ENCODE measurements at places on chromosomes 13 and 19. TPM values are rescaled to one million over a fixed set of nuclear protein-coding genes. Genes with fewer than 3 reads are reported as not detected.

DNA sequence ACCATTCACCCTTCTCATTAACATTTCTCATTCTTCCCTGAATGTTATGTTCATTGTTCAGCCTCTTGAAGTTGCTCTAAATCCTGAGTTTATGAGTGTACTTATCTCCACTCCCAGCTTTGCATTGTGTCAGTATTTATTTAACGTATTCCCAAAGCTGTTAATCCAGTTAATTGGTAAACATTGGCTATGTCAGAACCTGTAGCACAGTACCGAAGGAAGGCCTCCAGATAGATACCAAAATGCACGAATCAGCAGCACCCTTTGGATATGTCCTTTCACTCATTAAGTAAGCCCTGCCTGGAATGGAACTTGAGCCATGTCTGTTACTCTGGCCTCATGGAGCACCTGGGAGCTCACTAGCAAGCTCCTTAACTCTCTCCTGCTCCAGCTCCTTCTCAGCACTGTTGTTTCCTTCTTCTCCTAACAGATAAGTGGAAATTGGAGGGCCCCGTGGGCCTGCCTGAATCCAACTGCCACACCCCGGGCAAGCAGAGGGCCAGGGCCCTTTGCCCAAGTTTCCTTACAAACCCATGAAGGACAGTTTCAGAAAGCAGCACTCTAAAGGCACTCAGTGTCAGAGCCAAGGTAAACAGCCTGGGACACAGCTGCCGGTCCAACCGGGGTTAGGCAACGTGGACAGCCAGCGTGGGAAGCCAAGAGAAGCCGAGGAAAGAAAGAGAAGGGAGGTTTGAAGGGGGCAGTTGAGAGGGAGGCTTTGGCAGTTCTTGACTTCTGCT is 155.0 kb upstream of the SERP2 start:
- DNase-seq: no peak

MISP gene
- not detected for total RNA-seq

TGFBR3L gene
- total RNA-seq: 5.6 TPM

GRCh38 chr13:37353911-37354310 is 244.7 kb downstream of the POSTN start:
- DNase-seq: no peak

- DNase-seq: no peak
Measured at GRCh38 chr13:96796091-96796633, 198.1 kb downstream of the OXGR1 start.

SERTAD3 gene
- total RNA-seq: 12.8 TPM

DNA sequence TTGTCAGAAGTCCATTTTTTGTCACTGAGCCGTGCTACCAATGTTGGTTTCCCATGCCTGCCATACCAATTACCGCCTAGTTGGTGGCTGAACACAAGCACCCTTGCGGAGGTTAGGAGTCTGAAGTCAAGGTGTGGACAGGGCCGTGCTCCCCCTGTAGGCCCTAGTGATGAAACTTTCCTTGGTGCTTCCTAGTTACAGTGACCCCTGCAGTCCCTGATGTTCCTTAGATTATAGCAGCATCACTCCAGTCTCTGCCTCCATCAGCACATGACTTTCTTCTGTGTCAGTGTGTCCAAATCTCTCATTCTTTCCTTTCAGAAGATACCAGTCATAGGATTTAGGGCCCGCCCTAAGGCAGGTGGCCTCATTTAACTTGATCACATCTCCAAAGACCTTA is 99.0 kb downstream of the MYO16 start:
- DNase-seq: no peak

STX10 gene
- total RNA-seq: 48.1 TPM

ZSCAN18 gene
- total RNA-seq: 9.7 TPM

FAM124A gene
- not detected for total RNA-seq

DNA sequence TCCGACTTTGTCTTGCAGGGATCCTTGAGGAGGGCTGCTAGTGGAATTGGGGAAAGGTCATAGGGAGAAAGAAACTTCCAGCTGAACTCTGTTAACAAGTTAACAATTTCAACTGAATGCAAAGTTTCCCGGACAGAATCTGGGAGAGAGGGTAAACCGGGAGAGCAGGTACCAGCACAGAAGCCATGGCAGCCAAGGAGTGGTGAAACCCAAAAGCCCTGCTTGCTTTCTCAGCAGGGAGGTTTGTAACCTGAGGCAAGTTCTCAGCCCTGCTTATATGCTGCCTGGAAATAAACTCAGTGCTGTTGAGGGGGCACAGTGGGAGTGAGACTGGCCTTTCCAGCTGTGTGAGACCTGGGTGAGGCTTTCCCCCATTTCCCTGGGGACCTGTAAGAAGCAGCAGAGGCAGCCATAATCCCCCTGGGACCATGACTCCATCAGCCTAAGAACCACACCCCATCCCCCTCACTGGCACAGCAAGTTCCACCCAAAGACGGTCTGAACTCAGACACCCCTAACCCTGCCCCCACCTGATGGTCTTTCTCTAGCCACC is 84.0 kb downstream of the SUCLA2 start:
- no peak for DNase-seq

- DNase-seq: no peak
Measured at GRCh38 chr19:18775586-18776287, 15.4 kb downstream of the COMP start.

YIF1B gene
- total RNA-seq: 56.0 TPM

ZNF333 gene
- 21.4 TPM for total RNA-seq

GRCh38 chr19:30206187-30206586 is 166.0 kb upstream of the ZNF536 start:
- no peak for DNase-seq

NAA16 gene
- total RNA-seq: 16.4 TPM

- no peak for DNase-seq
Measured at GRCh38 chr19:40921005-40921897, 39.2 kb upstream of the CYP2A7 start.

DNA sequence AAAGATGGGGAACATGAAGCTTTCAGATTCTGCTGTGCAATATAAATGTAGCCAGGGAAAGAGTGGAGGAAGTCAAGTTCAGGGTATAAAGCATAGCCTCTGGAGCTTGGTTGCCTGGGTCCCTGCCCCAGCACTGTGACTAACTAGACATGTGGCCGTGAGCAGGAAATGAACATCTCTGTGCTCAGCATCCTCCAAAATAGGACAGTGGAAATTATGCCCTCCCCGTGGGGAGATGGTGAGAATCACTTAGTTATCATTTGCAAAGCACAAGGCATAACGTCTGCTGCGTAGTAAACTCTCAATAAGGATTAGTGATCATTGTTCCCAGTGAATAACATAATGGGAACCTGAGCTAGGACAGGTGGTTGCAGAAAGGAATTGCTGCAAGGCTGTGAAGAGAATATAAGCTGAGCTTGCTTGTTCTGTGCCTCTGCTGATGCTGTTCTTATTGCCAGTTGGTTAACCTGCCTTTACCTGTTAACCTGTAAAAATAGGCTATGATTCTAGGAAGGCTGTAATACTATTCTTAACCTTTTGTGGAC is 441.0 kb downstream of the COG6 start:
- DNase-seq: no peak

C2CD4C gene
- not detected for total RNA-seq

GRCh38 chr19:12800466-12800770 is 1.2 kb downstream of the PRDX2 start:
- DNase-seq: no peak

DNA sequence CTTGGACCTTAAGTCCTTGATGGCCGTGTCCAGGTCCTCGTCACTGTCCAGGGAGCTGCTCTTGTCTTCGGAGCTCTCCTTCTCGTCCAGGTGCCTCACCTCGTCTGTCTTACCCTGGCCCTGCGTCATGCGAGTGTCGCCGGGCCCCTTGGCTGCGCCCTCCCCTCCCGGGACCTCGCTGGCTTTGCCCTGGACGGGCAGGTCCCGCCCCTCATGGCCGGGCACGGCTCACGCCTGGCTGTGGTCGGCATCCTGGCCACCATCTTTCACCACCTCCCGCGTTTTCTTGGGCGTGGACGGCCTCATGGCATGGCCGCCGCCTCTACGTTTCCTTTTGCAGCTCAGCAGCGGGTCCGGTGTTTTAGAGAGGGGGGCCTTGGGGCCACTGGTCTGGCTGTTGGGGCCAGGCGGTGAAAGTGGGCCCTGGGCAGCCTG is 14.8 kb downstream of the RB1 start:
- DNase-seq: no peak

- no peak for DNase-seq
Measured at GRCh38 chr19:35134601-35135242, at the start of gene LGI4. TSS of gene LGI4 (minus strand) at chr19:35135059. CDS start at chr19:35134680, 379 bp downstream.

CYP4F8 gene
- total RNA-seq: not detected

PLIN4 gene
- not detected for total RNA-seq

CCDC169 gene
- total RNA-seq: not detected

GRCh38 chr19:51070334-51071094 is 5.6 kb upstream of the KLK13 start:
- no peak for DNase-seq

DNA sequence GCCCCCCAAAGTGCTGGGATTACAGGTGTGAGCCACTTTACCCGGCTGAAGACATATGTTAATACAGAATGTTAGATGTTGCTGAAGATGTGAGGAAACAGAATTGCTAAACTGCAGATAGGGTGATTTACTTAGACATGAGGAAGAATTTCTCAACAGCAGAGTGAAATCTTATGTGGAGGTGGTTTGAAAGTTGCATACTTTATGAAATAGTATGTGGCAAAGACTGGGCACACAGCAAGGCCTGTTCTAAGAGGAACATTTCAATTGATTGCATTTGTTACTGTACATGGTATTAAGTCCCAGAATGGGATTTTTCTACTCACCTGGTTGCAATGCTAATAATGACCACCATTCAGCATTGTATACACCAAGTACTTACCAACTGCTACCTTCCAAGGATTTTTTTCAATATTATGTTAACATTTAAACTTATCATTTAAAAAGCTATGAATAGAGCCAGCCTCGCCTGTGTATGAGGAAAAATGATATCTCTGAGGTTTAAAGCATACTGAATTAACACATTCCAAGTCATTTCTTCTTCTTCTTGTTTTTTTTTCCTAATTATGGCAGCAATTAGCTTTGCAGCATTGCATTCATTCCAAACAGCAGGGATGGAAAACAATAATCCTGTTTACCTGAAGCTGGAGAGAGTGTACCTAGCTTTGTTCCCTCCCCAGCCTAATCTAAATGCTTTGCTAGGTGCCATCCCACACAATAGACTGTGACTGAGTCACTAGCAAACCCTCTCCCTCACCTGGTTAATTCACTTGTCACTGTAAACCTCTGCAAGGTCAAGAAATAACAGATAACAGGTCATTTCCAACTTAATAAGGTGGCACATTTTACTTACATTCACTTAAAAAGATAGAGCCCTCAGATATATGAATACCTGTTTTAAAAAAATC is 19.4 kb upstream of the KLF5 start:
- no peak for DNase-seq

- DNase-seq: no peak
Measured at GRCh38 chr19:41691268-41691970, 3.3 kb upstream of the CEACAM7 start.

GRCh38 chr19:12994701-12995595 is at the start of gene NFIX:
TSS of gene NFIX (plus strand) at chr19:12995475. CDS start at chr19:12995838, 363 bp downstream.
- peak; percentile 72 for DNase-seq

ODAD3 gene
- total RNA-seq: not detected

DNA sequence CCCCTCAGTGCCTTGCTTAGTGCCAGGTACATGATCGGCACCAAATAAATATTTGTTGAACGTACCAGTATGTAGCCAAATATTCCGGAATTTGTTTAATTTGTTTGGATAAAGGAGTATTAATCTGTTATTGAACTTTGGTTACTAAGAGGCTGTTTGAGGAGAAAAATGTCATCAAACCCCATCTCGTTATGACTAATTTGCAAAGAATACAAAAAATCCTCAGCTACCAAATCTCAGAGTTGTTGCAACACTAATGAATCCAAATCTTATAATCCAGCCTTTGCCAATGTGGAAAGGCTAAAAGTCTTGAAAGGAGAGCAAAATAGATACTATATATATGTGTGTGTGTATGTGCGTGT is 79.5 kb downstream of the KLF5 start:
- no peak for DNase-seq

DNA sequence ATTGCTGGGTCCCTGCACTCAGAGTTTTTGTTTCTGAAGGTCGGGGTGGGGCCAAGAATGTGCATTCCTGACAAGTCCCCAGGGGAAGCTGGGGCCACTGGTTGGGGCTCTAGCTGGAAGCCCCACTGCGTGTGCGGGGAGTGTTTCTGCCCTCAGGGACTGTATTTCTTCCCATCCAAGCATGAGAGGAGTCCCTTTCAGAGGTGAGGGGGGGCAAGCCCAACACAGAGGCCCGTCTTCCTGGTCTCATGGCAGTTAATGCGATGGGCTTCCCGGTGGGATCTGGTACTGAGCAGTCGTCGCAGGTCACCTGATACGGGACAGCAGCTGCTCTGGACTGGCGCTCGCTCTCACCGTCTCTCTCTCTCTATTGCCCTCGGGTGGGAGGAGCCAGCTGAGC is 50.4 kb downstream of the GPR12 start:
- DNase-seq: no peak

GRCh38 chr19:53982611-53983010 is 8.8 kb upstream of the CACNG6 start:
- no peak for DNase-seq

TSHZ3 gene
- 4.1 TPM for total RNA-seq

DNA sequence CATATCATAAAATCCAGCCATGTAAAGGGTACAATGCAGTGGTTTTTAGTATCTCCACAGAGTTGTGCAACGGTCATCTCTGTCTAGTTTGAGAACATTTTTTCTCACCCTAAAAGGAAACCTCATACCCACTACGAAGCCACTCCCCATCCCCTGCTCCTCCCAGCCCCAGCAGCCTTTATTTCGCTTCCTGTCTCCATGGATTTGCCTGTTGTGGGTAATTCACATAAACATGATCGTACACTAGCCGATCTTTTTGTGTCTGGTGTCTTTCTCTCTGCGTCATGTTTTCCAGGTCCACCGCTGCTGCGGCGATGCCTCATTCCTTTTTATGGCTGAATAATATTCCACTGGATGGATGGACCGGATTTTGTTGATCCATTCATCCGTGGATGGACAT is 28.6 kb downstream of the BICRA start:
- no peak for DNase-seq

DNA sequence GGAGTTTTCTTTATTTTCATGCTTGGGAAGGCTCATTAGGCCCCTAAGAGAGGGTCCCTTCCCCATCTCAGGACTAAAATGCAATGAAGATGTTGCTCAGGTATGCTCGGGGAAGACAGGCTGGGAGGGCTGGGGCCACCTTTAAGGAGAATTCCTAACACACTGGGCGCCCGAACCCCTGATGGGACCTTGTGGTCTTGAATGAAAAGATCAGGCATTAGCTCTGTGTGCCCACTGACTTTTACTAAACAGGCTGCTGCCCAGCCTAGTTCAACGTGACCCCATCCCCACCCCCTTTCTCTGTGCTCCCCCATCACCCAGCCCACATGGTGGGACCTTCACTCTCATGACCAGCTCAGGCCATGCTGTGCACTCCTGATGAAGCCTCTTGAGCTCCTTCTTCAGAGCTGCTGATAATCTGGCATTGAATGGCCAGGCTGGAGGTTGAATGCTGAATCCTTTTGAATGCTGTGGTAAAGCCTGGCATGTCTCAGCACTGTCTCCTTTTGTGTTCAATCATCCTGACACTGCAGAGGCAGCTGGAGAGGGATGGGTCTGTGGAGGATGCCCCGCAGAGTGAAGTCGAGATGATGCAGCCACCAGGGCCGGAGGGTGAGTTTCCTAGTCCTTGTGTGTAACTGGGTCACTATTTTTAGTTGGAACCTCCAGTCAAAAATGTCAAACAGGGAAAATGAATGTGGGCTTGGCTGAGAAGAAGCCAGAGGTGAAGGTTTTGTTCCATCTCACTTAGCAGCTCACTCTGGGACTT is 209.1 kb downstream of the UQCRFS1 start:
- DNase-seq: no peak
